Heart left ventricle (tissue), 16 donors: ENCODE measurements at places on chromosomes 11 and 22.

DNA sequence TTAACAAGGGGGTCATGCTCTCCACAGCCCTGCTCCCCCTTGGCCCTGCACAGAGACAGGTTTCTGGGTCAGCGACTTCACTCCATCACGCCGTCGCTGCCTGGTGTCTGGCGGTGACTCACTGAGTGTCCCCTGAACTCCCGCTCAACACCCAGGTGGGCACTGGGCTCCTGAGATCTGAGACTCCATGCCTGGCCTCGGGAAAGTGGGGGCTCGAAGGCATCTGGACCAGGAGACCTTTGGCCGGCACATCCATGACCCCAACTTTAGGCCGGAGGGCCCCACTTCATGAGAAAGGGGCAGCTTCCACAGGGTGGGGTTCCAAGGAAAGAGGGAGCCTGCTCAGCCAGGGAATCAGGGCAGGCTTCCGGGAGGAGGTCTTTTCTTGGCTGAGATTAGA is 79.3 kb upstream of the PRR5 start:
- DNase-seq: no peak

DNA sequence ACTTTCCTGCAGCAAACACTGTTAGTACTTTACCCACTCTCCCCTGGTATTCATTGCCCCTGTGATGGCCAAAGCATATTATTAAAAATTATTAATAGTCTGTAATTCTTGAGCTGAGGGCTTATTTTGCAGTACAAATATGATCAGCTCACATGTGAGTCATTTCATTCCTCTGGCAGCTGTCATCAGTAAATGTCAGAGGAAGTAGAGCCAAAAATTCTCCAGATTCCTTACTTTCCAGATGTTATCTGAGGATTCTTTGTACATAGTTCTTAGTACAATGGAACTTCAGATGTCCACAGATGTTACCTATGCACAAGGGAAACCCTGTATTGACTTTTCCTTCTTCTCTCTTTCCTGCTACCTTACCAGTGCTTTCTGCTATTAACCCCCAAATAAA is 12.5 kb downstream of the OR5B3 start:
- DNase-seq: no peak

- no peak for DNase-seq
Measured at GRCh38 chr11:93618371-93618770, 43.1 kb upstream of the CEP295 start.

DNA sequence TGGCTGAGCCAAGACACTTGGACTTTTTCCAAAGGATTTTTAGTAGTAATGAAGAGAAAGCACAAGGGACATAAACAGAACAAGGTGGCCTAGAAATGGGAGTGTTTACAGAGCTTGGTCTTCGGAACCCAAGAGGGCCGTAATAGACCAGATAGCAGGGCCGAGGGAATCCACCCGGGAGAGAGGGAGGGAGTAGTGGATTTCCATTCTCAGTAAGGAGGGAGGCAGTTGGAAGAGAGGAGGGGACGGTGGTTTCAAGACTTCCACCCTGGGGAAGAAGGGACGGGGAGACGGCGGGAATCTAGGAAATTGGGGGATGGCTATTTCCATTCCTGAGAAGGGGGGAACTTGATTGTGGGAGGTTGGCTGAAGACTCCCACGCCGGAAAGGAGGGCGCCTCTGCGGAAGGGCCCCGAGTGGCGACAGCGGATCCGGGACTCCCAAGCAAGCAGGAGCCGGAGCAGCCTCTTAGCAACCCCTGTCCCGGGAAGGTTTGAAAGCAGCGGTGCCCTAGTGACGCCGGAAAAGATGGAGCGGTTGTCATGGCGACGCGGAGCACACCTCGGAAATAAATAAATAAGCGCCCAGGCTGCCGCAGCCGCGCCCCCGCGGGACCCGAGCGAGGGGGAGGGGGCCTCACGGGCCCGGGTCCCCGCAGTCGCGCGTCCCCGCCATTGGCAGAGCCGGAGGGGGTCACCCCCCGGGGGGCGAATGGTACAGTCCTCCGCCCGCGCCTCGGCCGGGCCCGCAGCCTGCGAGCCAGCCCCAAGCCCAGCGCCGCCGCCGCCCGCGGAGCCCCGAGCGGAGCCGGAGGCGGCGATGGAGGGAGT is 31.6 kb downstream of the EIF3F start:
- peak; percentile 71 for DNase-seq

DNA sequence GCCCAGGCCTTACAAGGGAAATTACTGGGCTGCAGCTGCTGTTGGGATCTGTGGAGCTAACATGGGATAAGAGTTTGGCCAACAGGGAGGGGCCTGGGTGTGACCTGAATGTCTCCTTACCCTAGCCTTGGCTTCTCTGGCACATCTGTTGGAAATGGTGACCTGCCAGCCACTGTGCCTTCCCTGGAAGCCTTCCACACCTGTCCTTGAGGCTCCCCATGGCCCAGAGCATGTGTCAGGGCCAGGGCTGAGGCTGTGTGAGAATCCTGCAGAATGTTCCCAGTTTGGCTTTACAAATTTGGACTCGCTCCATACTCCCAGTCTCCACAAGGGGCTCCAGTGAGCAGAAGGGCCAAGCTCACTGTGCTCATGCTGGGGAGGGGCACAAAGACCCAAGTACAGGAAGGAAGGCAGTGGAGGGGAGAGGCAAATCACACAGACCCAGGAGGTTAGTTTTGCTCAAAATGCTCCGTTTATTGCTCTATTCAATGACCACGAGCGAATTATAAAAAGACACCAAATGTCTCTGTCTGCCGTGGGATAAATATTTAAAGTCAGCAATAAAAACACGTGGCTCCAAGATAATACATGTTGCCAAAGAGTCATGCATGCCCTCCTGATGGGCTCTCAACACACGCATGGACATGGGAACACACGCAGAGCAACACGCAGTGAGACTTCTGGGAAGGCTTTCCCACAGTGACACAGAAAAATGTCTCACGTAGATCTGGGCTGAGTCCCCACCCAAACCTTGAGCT is 1.7 kb upstream of the IGSF22 start:
- no peak for DNase-seq

DNA sequence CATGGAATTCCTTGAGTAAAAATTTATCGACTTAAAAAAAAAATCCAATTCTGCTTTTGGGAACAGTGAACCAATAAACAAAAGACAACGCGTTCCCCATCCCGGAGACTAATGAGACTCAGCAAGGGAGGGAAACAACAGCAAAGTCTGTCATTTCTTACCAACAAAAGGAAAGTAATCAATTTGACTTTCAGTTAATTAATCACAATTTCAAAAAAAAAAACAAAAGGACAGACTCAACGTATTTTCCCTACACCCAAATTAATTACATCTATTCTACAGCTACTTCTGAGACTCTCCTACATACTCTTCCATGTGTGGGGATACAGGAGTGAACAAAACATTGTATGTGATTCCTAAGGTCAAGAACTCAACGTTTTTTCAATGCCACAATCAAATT is 1.9 kb downstream of the RDX start:
- DNase-seq: no peak

DNA sequence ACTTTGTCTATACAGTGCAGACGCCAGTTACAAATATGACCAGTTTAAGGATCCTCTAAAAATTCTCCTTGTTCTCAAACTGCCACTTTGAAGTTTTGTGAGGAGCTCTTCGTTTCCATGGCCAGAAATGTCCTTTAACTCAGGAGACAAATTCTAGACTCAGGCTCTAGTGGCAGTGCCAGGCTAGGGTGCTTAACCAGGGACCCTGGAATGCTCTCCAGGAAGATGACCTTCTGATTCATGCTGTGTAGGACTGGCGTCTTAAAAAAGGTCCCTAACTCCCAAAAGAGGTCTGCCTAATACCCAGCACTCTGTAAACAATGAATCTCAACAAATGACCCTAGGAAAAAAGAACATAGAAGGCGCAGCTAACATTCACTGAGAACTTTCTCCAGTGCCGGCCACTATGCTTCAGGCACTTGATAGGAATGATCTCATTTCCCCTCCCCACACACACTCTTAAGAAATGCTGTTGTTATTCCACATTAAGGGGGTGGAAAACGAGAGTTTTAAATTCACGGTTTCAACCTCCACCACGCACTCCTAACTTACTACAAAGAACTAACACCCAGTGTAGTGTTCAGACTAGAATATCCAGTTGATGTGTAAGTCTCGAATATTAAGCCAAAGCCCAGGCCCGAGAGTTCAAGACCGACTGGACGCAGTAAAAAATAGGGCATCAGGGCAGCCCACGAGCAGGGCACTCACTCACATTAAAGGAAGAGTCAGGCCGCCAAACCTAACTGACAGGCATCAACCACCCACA is 747 bp downstream of the NXF1 start:
- no peak for DNase-seq

DNA sequence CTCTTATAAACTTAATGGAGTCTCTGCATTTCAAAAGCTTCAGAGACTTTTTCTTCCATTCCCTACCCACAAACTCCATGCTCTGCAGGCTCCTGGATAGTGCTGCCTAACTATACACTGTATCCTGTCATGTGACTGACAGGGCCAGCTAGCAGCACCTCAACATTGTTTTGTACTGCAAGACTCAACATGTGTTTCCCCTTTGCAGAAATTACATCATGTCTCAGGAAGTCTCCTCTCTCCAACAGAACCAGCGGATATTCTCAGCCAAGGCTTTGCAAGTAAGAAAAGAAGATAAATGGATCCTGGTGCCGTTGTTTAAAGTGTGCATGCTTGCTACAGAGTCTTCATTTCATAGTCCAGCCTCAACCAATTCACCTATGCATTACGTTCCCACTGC is 164.0 kb upstream of the UBASH3B start:
- DNase-seq: no peak

- no peak for DNase-seq
Measured at GRCh38 chr22:32591620-32592019, 117.0 kb downstream of the FBXO7 start.

GRCh38 chr11:11806074-11806473 is 35.7 kb upstream of the USP47 start:
- DNase-seq: no peak

- DNase-seq: peak; percentile 88
Measured at GRCh38 chr11:107928046-107928766, at the start of gene RAB39A. TSS of gene RAB39A (plus strand) at chr11:107928448. CDS start at chr11:107928569, 121 bp downstream.

DNA sequence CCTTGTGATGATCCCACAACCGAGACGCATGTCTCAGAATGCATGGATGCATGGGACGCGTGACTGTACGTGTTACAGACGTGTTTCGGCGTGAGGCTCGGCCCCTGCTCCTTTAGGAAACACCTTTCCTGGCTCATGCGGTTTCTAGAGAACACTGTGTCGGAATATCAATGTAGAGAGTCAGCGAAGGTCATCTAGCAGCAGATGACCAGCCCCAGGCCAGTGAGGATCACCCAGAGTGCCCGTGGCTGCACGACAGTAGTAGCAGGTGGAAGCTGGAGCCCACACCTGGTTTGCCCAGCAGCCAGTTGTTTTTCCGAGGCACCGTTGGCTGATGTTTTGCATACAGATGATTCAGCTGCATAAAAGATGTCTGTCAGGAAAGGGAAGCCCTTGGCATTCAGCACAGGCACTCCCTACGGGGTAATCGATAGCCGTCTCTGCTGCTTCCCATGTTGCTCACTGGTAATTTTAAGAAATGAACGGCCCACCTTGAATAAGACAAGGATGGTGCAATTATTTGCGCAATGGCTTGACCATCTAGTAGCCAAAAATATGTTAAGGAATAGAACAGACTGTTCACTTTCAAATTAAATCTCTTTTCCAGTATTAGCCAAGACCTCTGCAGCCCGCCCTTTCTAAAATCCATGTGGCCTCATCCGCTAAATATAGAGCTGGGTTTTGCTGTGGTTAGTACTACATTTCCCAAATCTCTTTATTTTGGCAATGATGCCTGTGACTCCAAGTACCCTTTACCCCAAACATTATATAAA is 1.1 kb upstream of the CLTCL1 start:
- DNase-seq: peak; percentile 27

DNA sequence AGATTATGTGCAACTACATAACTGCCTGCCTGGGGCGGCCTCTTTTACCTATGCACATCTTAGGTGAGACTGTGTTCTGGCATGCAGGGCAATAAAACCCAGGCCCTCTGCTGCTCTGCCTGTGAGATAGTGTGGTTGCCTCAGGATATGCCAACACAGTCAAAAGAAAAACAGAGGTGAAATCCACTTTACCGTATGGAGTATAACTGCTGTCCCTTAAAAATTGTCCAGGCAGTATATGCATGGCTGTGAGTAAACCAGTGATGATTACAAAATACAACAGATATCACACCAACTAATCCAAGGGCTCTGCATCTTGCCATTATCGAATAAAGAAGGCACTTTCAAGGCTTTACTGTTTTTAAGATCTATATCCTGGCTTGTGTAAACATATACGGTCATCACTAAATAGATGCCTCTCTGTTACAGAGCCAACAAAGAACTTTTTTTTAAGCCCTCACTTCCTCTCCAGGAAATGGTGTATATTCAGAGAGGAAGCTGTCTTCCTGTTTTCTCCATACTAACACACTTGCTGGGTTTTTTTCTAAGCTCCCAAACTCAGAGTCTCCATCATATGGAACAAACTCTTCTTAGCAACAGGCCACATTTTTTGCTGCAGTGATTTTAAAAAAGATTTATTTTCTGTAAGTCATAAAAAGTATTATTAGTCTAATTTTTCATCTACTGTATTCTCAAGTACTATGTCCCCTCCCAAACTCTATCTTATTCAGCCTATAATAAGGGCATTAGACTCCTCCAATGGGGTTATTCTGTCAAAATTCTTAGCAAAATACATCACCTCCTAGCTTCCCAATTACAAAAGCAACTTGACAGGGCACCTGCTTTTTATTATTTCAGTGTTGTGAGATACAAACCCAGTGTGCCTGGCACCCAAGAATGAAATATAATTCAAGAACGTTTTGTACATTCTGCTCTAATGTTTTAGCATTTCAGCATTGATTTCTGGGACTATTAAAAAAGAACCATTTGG is 135.2 kb downstream of the MAML2 start:
- no peak for DNase-seq

- no peak for DNase-seq
Measured at GRCh38 chr11:120903686-120904085, 120.2 kb upstream of the TBCEL start.

GRCh38 chr11:102476069-102476468 is 23.5 kb upstream of the TMEM123 start:
- DNase-seq: no peak

GRCh38 chr22:33654173-33654895 is 265.9 kb downstream of the LARGE1 start:
- no peak for DNase-seq

- peak; percentile 64 for DNase-seq
Measured at GRCh38 chr11:16925561-16926065, 88.6 kb downstream of the PLEKHA7 start.

DNA sequence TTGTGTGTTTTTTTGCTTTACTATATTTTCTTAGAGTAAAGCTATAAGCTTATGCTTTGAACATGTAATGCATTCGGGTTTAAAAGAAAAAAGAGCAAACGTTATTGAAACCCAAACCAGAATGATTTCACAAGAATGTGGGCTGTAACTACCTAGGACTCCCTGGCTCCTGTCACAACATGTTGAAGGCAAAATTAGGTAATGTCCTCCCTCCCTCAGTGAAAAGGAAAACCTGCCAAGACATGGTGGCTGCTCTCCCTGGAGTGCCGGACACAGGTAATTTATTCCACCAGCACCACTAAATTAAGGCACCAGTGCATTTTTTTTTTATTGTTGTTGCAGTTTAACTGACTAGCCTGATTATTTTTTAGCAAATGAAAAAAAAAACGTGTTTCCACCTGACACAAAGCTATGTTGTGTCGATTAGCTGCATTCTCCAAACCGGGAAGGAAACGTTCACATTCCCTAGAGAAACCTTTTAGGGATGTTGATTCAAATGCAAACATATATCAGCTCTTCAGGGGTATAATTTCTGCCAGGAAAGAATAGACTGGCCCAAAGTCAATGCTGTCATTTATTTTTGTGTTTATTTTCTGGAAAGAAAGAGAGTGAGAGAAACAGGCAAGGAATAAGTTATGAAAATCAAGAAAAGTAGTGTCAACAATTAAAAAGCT is 134.6 kb downstream of the CCDC34 start:
- DNase-seq: no peak
